ENCODE measurements at places on chromosomes 2 and 18.

DNA sequence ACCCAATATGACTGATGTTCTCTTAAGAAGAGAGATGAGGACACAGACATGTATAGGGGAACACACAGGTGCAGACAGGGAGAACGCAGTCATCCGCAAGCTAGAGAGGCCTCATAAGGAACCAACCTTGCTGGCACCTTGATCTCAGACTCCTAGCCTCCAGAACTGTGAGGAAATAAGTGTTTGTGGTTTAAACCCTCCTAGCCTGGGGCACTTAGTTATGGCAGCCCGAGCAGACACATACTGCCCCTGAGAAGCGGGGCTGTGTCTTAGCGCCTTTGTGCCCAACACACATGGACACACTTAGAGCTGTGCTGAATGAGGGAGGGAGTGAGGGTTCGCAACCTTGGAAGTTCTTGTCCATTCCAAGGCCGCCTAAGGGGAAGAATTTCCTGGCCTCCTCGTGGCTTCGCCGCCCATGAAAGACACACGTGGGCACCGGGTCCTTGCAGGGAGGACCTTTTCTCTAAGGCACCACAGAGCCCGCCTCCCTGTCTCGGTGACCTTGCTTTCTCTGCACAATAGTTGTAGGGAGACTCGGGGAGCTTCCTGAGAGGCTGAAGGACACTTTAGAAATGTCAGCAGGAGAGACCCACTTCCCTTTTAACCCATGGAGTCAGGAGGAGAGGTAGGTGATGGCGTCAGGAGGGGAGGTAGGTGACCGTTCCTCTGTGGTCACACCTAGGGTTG is 224.5 kb upstream of the HDAC4 start:
- DNase-seq: no peak

GRCh38 chr18:53780666-53781065 is 443.8 kb downstream of the MBD2 start:
- DNase-seq: no peak

DNA sequence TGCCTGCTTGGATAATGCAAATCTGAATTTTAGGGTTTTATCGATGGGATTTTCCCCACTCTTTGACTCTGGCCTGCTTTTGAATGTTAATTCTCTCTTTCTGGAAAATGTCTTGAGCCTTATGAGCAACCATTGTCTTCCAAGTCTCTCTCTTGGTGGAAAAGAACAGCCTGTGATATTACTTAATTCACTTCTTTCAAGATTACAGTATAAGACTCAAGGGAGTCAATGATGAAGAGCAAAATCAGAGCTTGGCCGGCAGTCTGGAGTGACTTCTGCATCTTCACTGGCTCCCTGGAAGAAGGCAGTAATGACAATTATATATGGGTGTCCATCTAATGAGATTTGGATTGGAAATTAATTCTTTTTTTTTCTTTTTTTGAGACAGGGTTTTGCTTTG is 122.9 kb upstream of the ZEB2 start:
- DNase-seq: no peak

GRCh38 chr18:80009661-80010550 is 21.5 kb upstream of the TXNL4A start:
- peak; percentile 97 for DNase-seq

GRCh38 chr18:11741505-11742145 is 52.6 kb downstream of the GNAL start:
- DNase-seq: no peak

DNA sequence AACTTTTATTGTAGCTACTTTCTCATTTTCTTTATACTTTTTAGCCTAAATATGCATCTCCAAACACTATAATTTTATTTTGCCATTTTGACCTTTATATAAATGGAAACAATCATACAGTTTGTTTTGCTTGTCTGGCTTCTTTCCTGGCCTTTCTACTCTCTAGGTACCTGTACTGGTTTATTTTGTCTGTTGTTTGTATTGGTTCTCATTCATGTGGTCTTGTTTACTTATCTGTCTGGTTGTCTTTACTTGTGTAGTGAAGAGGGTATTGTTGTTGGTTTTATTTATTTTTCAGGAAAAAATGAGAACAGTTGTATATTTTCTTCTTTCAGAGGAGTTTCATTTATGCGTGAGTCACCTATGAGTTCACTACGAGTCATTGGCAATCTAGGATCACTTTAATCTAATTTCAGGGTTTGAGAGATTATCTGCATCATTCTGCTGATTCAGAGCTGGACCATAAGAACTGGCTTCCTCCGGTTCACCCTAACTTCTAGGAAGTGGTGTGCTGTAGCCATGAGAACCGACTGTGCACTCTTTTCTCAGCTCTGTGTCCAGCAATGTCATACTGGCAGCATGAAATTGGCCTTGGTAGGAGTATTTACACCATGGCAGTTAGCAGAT is 33.1 kb upstream of the HDAC4 start:
- peak; percentile 1 for DNase-seq

DNA sequence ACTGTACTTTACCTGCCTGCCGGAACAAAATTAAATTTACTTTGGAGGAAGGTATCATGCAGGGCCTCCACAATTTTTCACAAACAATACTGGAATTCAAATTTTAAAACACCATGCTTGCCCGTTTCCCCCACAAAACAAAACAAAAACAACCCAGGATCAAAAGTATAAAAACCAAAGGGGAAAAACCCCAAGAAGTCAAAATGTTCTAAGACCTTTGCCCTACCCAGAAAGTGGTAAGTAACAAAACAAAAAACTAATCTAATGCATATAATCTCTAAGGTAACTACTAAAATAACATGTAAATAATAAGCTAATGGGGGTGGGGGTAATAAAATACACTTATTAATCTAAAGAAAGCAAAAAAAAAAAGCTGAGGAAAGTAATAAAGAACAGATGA is 60.5 kb downstream of the CUL3 start:
- no peak for DNase-seq

Data from retinal pigment epithelial cell (primary cell).